Stimulated activated CD4-positive, alpha-beta T cell treated with anti-CD3 and anti-CD28 coated beads, Interleukin-12 subunit alpha, Interleukin-12 subunit beta, amount 100 ng/mL, for 24 hours (primary cell): ENCODE measurements at places on chromosomes 7 and 10.

- DNase-seq, result peak; percentile 77
Observed at GRCh38 chr7:92833766-92834506, 2.4 kb downstream of the CDK6 start.

DNA sequence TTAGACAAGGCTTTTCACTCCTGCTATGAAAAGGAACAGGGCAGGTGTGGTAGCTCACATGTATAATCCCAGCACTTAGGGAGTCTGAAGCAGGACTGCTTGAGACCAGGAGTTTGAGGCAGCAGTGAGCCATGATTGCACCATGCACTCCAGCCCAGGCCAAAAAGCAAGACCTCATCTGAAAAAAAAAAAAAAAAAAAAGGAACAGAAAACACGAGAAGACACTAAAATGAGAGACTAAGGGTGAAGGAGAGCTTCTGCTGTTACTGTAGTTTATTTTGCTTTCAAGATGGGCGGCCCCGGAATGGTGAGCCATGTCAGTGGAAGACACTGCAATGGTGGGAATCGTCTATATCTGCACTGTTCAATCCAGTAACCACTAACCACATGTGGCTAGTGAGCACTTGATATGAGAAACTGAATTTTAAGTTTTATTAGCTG, 9.9 kb downstream of the PIP4K2A start:
- no peak for DNase-seq

- no peak for DNase-seq
Observed at GRCh38 chr10:96287392-96288105, 16.2 kb upstream of the BLNK start.

DNA sequence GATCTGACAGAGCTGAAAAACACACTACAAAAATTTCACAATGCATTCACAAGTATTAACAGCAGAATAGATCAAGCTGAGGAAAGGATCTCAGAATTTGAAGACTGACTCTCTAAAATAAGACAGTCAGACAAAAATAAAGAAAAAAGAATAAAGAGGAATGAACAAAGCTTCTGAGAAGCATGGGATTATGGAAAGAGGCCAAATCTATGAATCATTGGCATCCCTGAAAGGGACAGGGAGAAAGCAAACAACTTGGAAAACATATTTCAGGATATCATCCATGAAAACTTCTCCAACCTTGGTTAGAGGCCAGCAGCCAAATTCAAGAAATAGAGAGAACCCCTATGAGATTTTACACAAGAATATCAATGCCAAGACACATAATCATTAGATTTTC, 804.8 kb upstream of the IGFBP3 start:
- DNase-seq, result no peak

DNA sequence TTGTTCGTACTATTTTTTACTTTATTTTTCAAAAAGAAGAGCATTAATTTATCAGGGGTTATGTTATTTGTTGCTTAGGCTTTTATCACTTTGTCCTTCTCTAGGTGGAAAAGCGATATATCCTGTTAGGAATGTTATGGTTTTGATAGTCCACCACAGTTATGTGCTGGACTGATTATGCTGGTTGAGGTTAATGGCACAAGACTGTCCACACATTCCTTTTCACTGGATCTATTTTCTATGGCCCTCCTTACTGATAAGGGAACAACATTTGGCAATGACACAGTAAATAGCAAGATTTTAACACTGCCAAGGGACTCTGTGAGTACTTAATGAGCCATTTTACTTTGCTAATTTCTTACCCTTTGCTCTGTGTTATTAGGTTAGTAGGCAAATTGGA, 1212.3 kb downstream of the NXPH1 start:
- DNase-seq, result no peak

- DNase-seq, result no peak
Observed at GRCh38 chr10:14153570-14154055, 177.1 kb downstream of the FRMD4A start.

- DNase-seq, result no peak
Observed at GRCh38 chr10:5477948-5478693, 21.2 kb downstream of the CALML5 start.

DNA sequence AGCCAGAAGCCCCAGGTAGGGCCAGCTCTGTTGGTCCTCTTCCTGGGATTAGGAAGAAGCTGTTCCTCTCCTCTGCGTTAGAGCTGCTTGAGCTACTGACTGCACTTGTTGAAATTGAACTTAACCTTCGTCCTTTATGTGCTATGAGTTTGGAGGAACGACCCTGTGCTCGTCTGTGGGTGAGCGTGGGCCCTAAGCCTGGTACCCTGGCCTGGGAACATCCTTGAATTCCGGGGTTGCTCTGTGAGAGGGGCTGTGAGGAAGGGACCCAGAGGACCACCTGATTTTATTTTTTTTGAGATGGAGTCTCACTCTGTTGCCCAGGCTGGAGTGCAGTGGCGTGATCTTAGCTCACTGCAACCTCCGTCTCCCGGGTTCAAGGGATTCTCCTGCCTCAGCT, 447.2 kb upstream of the FOXK1 start:
- DNase-seq, result no peak

DNA sequence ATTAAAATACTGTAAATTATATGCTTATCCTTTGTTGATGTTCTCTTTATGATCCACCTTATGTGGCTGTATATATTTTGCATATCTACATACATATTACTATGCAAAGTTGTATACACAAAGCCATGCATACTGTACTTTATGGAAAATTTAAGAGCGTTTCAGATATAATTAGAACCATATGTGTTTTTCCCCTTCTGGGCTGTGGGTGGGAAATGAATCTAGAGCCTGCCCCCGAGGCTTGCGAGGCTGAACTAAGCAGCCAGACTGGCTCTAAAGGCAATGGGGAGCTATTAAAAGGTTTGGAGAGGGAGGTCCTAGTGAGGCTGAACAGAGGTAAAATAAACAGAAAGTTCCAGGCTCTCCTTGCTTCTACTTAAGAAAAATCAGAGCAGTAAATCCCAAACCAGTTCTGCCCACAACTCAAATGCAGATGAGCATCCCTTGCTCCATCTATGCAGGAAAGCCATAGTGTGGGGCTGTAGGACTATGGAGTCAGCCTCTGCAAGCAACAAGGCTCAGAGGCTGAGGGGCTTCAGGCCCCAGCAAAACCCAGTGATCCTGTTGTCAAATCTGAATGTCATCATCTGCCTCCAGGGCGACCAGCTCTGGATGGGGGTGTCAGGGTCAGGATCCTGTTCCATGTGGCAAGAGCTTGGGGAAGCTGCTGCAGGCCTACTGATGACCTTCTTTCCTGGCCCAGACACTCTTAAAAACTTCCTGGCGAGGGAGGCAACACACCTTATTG, 14.1 kb upstream of the DDIT4 start:
- DNase-seq, result no peak

DNA sequence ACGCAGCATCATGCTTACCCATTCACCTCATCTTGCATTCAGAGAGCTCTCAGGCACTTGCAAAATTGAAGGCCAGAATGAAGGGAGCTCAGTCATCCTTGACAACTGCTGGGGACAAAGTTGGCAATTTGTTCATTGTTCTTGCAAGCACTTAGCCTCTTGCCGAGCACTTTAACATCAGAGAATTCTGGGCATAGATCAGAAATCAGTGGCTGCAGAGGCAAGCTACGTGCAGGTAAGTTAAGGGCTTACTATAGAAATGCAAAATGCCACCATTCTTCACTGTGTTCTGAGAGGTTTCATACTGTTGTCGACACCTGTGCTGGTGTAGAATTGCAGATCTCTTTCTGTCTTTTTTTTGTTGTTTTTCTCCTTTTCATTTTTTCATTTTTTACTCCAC, 84.1 kb upstream of the INSYN2A start:
- no peak for DNase-seq

GRCh38 chr10:68559841-68560185, 324 bp upstream of the TET1 start:
- DNase-seq, result no peak

DNA sequence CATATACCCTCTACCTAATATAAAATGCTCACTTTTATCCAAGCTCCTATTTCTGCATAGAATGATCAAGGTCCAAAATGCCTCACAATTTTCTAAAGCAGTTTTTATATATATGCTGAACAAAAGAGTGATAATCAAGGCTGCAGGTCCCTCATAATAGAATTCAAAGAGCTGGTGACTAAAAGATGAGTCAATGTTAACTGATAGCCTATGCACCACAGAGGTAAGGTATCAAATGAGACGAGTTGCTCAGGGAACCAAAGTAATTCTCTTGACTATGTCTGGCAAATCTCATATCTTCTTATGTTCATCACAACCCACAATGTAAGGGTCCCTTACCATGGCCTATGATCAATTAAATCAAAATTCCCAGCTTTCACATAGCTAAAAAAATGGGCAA, 15.2 kb downstream of the PDZD8 start:
- no peak for DNase-seq

DNA sequence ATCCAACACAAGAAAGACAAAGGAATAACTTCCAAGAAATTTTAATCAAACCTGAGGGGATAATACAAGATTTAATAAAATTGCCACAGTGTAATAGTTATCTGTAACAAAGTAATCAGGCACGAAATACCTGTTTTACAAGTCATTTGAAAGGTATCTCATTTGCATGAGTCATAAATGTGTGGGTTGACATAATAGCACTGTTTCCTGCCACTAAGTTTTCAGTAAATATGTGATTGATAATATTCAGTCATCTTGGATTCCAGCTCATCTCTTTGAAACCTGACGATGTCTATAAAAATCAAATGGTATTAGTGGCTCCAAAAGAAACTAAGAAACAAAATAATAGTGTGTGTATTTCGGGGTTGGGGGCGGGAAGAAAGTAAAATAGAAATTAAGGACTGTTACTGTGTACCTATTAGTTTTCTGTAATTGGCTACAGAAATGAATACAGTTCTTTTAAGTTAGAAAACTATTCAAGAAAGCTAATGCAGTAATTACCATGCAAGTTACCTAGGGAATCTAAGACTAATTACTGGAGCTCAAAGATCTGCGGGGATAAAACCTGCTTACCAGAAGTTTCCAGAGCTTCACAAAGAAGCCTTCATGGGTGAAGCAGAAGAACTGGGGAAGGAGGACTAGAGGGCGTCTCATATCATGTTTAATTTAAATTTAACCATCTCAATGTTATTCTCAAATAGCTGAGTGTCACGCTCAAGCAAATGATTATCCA, 100.7 kb downstream of the ST8SIA6 start:
- DNase-seq, result no peak

DNA sequence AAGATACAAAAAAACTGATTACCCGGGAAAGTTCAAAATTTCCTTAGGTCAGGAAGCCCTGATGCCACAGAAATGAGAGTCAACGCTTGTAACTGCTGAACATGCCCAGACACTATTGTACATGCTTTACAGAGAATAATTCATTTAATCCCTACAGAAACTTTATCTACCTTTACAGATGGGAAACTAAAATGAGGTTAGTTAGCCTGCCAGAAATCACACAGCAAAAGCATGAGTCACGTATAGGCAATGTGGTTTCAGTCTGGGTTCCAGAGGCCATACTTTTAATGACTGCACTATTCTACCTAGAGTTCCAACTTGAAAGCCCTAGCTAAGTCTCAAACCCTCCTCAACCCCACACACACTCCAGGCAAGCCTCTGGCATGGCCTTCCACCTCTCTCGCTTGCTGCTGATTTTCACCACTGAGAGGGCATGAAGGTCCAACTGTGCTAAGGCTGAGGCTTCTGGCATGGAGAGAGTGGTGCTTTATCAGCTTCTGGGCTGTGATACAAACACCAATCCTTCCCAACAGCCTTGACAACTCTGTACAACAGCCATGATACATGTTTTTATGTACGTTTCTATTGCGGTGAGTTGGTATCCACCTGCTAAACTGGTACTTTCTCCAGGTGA, 1011.2 kb upstream of the GHITM start:
- DNase-seq, result no peak

DNA sequence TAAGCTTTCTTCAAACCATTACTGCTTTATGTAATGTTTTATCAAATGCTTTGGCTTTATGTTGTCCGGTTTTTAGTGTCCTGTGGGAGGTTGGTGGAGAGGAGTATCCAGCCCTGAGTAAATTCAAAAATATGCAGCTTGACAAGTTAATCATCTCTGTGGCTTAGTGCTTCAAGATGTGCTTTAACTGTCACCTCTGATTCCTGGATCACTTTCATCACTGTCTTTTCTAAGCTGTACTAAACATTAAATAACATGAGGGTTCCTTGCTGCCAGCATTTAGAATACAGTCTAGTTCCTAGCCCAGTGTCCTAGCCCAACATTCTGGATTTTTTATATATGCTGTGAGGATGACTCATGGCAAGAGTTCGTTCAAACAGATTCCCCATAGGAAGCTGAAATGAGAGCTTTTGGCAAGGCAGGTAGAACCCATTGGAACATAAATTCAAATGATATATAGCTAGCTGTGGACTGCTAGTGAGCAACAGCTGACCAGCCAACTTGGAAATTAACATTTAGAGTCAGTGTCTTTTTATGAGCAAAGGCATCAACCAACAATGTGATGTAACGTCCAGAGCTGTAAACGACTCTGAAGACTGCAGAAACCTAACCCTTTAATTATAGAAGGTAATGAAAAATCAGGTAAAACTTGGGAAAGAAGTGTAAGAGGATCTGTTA, 80.6 kb upstream of the OIT3 start:
- no peak for DNase-seq

GRCh38 chr7:77833136-77833535, 34.6 kb downstream of the PHTF2 start:
- no peak for DNase-seq

DNA sequence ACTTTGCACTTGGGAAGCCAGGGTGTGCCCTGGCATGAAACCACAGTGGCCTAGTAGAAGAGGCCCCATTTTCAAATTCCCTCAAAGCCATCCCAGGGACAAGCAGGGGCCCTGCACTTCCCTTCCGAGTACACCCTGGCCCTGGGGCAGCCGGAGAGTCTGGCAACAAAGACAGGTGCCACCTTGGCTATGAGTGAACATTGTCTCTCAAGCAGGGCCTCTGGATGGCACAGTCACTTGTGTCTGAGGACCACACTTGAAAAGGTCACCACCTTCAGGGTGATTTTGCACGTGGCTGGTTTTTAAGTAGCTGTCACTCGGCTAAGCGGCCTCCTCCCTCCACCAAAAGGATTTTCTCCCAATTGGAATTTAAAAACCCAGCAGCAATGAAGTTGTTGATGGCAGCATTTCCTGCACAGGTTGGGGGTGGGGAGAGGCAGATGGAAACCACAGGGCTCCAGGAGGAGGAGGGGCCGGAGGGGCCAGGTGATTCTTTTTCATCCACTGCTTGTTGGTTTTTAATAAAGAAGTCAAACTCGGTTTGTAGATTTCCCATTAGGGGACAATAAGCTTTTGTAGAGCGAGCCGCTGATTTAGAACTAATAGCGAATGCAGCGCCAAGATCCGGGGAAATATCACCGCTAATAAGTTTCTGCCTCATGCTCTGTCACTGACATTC, 33.9 kb downstream of the C10orf105 start:
- no peak for DNase-seq

- no peak for DNase-seq
Observed at GRCh38 chr7:81007051-81007450, 88.2 kb upstream of the SEMA3C start.

GRCh38 chr7:107319724-107320228, 150.1 kb upstream of the GPR22 start:
- no peak for DNase-seq

GRCh38 chr7:105896407-105896911, 20.1 kb upstream of the ATXN7L1 start:
- no peak for DNase-seq

GRCh38 chr10:103114876-103115275, 78.2 kb downstream of the NT5C2 start:
- no peak for DNase-seq
